ENCODE measurements at places on chromosomes 7 and 10.

DNA sequence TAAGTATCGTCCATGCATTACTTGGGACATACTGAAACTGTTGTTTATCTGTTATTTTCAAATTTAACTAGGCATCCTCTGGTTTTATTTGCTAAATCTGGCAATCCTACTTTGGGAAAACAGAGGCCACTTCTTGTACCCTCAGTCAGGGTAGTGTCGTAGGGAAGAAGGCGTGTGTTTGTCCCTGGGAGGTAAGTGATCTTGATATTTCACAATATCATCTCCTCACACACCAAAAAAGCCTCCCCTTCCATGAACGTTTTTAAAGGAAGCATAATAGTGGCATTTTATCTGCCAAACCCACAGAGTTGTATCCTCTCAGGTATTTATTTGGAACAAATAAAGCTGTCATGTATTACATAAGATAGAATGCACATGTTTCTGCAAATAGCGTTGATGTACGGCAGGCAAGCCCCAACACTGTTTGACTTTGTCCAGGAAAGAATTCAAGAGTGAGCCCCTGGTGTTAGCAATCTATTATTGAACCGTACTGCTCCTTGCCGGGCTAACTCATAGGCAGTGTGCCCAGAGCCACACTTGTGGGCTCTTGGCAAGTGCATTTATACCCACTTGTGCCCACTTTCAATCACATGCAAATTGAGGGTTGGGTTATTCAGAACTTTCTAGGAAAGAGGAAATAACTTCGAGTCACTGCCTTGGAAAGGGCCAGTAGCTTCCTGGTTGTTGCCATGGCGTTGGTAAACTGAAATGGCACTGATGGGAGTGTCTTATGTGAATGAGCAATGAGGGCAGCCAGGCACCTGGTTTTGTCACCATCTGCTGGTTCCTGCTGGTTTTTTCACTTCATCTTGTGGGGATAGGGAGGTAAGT, 266.0 kb downstream of the USP6NL start:
- no peak for DNase-seq

DNA sequence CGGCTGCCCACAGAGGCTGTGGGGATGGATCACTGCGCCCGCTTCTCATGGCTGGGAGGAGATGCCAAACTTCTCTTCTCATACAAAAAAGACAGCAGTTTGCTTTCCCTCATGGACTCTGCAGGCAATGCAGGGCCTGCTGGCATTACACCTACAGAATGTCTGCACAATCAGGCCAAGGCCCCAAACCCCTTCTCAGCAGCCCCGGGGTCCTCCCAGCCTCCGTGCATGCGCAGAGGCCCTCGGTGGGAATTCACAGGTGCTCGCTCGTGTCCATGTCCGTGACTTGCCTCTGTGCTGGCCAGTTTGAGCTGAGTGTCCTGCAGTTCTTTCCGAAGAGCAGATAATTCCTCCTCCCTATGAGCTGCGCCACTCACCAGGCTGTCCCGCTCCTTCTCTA, 63.6 kb downstream of the SPDYE5 start:
- no peak for DNase-seq

DNA sequence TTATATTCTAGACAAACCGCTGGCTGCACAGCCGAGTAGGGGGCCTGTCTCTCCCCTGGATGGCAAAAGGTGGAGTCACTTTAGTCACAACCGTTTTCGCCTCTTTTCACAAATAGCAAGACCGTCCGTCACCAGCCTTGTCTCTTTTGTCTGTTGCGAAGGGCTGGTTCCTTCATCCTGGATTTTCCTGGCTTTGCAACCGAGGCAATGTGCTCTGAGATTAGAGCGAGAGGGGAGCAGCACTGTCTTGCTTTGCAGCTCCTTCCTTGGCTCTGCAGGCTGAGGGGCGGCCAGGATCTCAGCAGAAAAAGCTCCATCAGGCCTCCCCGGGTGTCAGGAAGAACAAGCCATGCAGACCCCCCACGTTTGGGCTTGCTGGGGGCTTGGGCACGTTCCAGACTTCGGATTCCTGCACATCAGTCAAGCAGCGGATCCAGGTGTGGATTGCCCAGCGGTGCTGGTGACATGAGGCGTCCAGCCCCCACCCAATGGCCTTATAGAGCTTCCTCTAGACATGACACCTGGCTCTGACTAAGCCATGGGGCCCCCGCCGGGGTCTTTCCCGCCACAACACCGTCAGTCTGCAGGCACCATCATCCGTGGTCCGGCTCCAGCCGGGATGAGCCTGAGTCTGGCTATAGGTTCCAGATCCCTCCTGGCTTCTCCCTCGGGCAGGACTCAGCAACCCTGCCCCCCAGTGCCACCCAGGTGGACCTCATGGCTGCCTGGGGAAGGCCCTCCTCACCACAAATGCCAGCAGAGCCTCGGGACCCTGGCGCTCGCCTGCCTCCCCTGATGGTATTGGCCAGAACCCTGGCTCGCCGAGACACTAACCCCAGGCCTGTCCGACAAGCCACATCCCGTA, 467.6 kb upstream of the FOXK1 start:
- DNase-seq: no peak

DNA sequence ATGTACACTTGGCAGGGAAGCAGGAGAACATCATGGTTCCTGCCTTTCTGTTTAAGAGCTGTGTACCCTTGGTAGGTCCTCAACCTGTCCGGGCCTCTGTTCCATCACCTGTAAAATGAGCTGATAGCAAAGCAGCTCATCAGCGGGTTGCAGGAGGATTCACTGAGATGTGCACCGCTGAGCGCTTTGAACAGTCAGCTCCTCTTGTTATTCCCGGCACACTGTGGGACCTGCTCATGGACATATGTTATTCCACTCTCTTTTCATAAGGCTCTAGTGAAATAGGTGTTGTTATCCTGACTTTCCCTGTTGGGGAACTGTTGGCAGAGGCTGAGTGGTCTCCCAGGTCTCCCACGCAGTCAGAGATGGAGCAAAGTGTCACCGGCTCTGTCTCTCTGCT, 497.5 kb upstream of the ZMIZ1 start:
- DNase-seq: no peak

GRCh38 chr7:37960483-37960882, 40.0 kb downstream of the EPDR1 start:
- no peak for DNase-seq

GRCh38 chr10:122060250-122060649, 71.3 kb downstream of the TACC2 start:
- no peak for DNase-seq

- no peak for DNase-seq
Observed at GRCh38 chr7:69757528-69757927, 159.3 kb downstream of the AUTS2 start.
